ENCODE measurements at places on chromosomes 12 and 14.

GRCh38 chr12:25698772-25699171 is 145.7 kb upstream of the LMNTD1 start:
- DNase-seq: no peak

DNA sequence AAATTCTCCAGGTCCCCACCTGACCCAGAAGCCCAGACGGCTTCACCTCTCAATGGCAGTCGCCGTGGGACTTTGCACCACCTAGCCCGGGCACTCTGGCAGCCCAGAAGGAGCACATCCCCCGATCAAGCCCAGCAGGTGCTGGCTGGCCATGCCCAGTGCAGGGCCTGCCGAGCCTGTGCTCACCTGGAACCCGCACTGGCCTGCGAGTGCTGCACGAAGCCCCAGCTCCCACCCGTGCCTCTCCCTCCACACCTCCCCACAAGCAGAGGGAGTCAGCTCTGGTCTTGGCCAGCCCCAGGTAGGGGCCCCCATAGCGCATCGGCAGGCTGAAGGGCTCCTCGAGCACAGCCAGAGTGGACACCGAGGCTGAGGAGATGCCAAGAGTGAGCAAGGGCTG is 144.5 kb downstream of the NUBPL start:
- DNase-seq: no peak

DNA sequence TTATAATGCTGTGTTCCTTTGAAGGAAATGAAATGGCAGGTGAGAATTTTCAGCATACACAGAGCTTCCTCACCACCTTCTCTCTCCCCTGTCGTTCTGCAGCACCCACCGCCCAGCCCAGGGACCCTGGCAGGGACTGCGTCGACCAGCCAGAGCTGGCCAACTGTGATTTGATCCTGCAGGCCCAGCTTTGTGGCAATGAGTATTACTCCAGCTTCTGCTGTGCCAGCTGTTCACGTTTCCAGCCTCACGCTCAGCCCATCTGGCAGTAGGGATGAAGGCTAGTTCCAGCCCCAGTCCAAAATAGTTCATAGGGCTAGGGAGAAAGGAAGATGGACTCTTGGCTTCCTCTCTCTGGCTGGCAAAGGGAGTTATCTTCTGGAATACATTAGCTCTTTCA is 35.1 kb downstream of the PAPLN start:
- no peak for DNase-seq

DNA sequence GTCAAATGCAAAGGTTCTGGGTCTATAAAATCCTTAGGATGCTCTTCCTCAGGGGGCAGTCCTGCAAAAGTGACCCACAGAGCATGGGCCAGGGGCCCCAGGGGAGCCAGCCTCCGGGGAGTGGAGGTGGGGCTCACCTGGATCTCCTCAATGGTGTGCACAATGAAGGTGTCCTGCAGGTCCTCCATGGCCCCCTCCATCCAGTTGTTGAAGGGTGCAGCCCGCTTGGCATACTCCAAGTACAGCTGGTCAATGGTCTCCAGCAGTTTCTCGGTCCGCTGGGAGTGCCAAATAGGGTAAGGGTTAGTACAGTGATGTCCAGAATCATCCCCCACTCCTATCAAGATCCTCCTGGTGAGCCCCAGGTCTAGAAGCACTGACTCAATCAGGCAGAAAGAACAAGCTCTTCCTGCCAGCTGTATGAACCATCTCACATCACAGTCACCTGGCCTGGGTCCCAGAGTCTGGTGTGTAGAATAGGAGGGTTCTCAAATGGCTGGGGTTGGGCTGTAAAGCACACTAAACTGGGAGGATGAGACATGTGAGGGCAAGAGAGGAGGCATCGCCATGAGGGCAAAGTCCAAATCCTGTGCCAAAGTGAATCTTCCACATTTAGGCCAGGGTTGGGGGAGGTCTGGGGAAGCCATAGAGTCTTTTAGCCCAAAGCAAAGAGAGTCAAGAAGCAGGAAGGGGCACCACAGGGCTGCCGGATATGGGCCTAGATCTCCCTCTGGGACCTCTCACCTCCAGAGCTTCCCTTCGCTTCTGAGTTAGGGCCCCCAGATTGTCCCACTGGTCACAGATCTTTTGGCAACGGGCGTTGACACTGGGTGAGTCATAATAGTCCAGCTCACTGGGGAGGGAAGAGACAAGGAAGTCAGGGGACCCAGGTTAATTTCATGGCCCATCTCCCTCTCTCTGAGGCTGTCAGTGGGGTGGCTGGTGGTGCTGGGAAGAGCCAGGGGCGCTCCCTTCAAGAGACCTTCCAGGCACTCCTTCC is 91.5 kb upstream of the ZFP36L1 start:
- DNase-seq: no peak

- no peak for DNase-seq
Measured at GRCh38 chr14:70366911-70367310, 7.4 kb upstream of the COX16 start.

DNA sequence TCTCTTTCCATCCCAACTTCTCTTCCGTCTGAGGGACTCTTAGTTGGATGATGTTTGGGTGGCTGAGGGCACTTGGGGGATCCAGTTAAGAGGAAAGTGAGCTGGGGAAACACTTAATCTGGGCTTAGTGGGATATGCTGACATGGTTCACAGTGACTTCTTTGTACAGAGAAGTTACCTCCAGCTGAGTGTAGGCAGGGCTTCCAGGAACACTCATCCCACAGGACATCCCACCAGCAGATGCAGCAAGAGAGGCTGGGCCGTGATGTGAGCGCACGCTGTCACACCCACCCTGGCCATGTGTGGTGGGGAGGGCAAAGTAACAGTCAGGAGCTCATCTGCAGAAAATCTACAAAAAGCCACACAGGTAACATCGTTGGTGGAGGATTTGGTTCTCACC is 832 bp upstream of the CACNA2D4 start:
- DNase-seq: no peak

DNA sequence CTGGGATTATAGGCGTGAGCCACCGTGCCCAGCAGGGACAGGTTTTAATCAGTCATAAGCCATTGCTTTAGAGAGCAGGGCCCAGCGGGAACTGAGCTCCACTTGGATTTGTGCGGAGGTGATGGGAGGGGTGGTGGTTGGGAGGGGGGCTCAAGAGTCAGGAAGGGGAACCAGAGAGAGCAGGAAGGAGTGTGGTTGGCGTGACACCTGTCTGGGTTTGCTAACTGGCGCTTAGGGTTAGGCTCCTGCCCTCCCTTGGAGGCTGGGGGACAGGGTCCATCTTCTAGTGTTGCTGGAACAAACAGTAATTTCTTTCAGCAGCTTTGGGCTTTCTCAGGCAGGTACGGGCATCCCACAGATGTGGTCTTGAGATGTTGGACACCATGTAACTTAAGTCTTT is 7.5 kb upstream of the ALDH2 start:
- DNase-seq: no peak

GRCh38 chr12:111685811-111686573 is at the start of the genes ACAD10 and BRAP:
Gene ACAD10 (plus strand): TSS chr12:111686053. CDS start chr12:111692710, 6,657 bp downstream.
Gene BRAP (minus strand): TSS chr12:111685956. CDS start chr12:111685792, 164 bp downstream.
- peak; percentile 86 for DNase-seq

DNA sequence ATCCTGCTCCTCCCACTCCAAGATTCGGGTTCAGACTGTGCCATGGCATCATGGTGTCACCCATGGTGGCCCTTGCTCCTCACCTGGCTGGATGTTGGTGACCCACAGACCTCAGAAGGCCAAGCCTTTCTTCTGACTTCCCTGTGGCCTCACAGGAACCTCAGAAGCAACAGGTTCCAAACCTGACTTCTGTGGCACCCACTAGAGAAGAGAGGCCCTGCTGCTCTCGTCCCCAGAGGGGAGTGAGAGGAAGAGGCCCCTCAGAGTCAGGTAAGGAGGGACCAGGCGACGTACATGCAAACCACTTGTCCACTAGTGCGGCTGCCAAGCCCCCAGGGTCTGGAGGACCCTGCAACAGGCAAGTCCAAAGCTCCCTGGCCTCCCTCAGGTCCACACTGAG is 10.4 kb downstream of the CLBA1 start:
- no peak for DNase-seq

- no peak for DNase-seq
Measured at GRCh38 chr14:103526247-103526913, 2.6 kb upstream of the TRMT61A start.

GRCh38 chr14:68246786-68247105 is 427.2 kb downstream of the RAD51B start:
- DNase-seq: no peak

DNA sequence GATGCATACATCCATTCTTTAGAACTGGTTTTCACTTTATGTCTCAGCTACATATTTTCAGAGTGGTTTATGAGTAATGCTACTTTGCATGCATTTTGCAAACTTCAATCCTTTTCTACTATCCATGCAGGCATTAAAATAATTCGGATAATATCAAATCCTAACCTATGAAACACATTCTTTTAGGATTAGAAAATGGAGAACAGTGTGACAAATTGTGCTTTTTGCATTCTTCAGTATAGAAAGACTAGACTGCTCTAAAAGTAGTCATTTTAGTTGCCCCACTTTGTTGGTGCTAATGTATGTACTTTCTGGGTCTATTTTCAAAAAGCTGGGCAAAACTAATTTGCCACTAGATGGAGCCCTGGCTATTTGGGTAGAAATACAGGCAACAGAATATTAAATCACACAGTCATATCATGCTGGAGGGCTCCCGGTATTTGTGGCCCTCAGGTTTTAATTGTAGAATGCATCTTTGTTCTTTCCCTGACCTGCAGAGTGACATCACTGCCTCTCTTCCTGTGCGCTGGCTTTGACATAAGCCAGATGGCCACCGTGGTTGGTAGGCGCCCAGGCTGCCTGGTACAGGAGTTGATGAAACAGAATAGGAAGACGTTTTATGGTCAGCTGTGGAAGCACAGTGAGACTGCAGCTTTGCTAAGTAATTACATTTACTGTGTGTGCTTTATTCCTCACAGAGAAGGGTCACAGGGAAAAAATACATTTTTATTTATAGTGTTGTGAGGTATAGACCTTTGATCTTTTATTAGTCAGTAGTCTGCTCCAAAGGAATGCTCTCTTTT is 28.1 kb downstream of the MSRB3 start:
- DNase-seq: no peak

GRCh38 chr12:14452865-14453264 is 87.4 kb downstream of the ATF7IP start:
- DNase-seq: no peak

GRCh38 chr12:46110223-46110611 is 119.8 kb upstream of the SCAF11 start:
- DNase-seq: no peak

- DNase-seq: peak; percentile 21
Measured at GRCh38 chr12:52741375-52742195, 35.6 kb downstream of the KRT76 start.

DNA sequence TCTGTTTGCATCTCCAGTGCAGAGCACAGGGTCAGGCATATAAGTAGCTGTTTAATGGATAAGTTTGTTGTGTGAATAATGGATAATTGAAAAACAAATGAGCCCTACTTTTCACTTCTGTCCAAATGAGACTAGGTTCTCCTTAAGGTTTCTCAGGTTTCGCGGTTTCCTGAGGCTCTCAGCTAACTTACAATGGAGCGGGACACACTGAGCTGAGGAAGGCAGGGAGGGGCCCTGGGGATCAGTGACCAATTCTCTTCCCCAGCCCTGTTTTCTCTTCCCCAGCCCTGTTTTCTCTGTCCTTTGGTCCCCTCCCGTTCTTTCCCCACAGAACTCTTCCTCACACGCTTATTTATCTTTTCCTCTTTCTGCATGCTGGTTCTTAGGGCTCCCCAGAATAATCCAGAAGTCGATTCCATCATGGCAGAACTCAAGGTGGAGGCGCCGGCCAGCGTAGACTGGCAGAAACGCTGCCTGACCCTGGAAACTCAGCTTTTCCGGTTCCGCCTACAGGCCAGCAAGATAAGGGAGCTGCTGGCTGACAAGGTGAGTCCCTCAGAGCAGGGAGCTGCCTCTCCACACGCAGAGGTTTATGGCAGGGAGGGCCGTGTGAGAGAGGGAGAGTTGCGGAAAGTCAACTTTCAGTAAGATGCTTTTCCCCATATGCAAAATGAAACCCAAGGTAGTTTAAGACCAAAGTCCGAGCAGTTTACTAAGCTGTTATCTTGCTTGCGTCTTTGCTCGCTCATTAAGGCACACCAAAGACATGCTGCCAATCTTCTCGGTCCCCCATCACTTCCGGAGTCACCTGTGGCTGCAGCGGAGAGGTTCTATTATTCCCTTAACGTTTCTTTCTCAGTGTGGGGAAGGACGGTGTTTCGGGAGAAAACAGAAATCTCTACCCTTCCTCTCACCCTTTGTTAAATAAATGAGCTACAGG is 8.6 kb downstream of the PLEKHH1 start:
- DNase-seq: no peak

GRCh38 chr12:185576-185955 is 28.4 kb downstream of the SLC6A12 start:
- DNase-seq: no peak

DNA sequence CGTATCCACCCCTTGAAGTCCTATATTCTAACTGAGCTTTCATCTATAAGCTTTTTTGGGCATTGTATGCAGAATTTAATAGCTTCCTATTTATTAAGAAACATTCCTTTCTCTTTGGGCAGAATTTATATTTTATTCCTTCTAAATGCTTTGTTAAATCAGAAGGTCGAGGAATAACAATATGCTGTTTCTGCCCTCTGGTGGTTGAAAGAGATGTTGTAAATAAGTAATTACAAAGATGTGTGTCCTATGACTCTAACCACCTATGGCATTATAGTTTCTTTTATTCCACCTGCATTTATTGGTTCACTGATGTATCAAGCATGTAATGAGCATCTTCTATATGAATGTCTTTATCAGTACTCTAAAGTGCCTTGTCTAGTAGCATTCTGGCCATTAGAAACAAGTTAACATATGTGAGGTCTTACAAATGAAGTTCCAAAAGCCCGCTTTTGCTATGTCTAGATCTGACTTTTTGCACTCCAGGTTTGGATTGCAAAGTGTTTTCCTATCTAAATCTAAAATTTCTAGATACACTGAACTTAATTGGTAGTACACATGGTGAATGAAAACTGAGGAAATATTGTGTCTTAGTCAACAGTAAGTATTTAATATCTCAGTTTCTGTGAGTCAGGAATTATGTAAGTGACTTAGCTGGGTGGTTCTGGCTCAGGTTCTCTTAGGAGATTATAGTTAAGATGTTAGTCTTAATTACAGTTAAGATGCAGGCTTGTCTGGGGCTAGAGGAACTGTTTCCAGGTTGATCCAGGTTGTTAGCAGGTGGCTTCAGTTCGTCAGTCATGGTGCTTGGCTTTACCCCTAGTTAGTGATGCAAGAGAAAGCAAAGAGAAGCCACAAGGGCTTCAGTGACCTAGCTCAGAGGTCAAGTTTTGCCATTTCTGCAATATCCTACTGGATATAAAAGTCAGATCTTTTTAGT is 57.5 kb downstream of the PLEKHA5 start:
- no peak for DNase-seq

- DNase-seq: no peak
Measured at GRCh38 chr12:54351341-54351740, 12.9 kb downstream of the GPR84 start.

DNA sequence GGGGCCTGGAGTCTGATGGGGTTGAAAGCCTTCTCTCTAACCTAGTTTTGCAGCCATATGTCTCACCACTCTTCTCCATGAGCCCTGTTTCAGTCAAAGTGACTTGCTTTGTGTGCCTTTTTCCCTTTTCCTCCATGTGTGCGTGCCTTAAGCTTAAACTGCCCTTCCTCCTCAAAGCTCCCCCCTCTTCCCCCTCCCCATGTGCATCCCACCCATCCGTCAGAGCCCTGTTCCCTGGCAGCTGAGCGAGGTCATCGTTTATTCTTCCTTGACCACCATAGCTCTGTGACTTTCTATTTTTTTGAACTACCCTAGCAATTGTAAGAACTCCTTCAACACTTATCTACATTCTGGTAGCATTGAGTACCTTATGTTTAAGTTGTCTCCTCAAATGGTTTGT is 24.9 kb downstream of the SAMD4A start:
- no peak for DNase-seq

- no peak for DNase-seq
Measured at GRCh38 chr14:61037215-61037614, 56.2 kb downstream of the SLC38A6 start.

GRCh38 chr12:9090220-9090619 is 25.5 kb downstream of the A2M start:
- DNase-seq: no peak

Data from stimulated activated CD8-positive, alpha-beta memory T cell treated with anti-CD3 and anti-CD28 coated beads, Interleukin-15, amount 100 ng/mL, for 4 hours (primary cell).